ENCODE measurements at places on chromosomes 6 and 20.

DNA sequence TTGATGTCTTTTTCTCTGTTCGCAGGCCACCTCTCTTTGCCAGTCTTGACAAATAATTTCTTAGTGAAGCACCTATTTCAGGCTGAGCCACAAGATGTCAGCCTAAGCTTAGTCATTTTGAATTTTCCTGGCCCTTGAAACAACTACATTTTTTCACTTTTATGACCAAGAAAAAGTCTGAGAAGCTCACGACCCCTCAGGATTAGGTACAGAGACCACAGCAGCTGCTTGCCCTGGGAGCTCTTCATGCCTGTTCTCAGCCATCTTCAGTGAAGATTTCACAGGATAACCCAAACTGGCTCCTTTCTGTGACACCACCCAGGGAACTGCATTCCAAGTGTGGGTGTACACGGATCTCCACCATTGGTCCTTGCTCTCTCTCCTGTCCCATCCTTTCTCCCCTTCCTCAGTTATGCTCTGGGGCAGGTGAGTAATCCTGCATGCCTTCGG lies 38.4 kb upstream of the SPTLC3 start:
- DNase-seq, result peak; percentile 50

- no peak for DNase-seq
Measured at GRCh38 chr20:41176711-41177552, 39.6 kb downstream of the PLCG1 start.

DNA sequence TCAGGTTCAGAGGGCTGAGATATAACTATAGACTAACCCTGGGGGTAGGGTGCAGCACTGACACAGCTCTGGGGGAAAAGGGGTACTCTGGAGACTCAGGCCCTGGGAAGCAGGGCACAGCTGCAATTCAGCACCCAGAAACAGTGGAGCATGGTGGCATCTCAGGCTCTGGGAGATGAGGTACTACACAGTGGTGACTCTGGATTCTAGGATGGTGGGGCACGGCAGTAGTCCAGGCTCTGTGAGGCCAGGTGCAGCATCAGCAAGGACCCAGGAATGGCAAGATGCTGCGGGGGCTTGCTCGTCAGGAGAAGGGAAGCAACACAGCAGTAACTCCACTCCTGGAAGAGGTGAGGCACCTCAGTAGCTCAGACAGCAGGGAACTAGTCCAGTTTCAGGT lies 271.5 kb upstream of the MOCS1 start:
- no peak for DNase-seq

DNA sequence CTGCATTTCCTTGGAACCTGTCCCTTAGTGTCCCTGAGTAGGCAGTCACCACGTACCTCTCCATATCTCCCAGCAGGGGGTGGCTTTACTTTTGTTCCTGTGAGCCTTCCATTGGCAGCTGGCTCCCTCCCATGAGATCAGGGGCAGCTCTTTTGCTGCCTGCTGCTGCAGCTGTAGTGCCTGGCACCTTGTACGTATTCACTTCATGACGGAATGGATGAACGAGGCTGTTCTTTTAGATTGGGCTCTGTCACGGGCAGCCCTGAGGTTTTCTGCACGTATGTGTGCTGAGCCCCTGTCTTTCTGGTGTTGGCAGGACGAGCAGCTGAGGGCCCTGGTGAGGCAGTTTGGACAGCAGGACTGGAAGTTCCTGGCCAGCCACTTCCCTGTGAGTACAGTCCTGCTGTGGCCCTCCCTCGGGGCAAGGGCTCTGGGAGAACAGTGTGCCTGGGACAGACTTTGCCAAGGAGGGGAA lies 14.6 kb downstream of the MYBL2 start:
- DNase-seq, result peak; percentile 26

GRCh38 chr6:16397623-16398022 lies 159.2 kb downstream of the GMPR start:
- DNase-seq, result peak; percentile 29

- peak; percentile 87 for DNase-seq
Measured at GRCh38 chr20:50003253-50003656, 20.5 kb downstream of the SNAI1 start.

DNA sequence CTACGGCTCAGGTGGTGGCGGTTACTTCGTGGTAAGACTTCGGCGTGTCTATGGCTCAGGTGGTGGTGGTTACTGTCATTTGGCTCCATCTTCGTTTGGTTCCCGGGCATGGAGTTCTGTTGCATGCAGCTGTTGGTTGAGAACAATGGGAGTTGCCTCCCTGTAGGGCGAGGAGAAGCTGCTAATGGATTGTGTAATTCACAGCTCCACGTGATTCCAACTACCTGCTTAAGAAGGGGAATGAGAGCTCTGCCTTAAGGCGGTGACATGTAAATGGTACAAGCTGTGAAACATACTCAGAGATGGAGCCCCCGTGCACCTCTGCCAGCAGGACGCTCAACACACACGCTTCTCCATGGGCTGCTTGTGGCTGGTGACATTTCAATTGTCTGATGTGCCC lies 12.4 kb upstream of the DACT2 start:
- DNase-seq, result no peak

DNA sequence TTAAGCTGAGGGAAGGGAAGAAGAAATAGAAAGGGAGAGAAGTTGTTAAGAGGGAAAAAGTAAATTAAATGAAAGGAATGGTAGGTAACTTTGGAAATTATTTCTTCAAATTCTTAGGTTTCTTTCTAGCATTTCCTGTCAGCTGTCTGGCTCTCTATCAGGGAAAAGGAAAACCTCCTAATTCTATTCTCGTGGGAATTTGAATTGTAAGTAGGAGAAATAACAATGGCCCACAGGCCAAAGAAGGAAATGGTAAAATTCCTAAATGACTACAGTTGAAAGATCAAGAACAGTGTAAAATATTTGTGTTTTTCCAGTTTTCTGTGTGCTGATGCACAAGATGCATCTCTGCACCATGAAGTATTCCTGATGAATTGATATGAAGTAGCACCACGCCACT lies 173.0 kb downstream of the IBTK start:
- DNase-seq, result peak; percentile 24

- DNase-seq, result peak; percentile 96
Measured at GRCh38 chr6:155062866-155063341, 67.8 kb downstream of the TIAM2 start.

DNA sequence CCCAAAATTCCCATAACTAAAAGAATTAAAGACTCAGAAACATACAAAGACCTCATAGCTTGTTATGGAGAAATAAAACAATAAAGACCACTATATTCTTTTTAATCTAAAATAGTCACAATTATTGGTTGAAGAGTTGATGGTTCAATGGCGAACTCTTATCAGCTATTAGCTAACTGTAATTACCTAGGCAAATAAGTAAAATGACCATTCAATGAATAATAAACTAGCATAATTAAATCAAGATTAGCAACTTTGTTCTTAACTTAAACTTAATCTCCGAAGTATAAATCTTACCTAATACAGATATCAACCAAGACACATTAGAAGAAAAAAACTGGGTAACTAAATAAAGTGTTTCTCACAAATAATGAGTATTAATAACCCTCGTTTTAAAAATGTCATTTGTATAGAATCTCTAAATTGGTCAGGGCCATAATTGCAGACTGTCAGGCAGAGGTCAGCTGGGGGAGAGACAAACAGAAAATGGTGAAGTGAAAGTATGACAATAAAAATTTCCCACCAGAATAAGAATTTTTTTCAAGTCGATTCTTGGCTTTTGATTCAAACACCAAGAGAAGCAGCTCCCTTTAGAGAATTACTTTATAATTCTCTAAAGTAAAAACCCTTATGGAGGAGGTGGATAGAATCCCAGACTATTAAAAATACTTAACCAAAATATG lies 1.7 kb downstream of the FKBP5 start:
- DNase-seq, result no peak

- no peak for DNase-seq
Measured at GRCh38 chr6:135195041-135195440, 13.9 kb downstream of the MYB start.

DNA sequence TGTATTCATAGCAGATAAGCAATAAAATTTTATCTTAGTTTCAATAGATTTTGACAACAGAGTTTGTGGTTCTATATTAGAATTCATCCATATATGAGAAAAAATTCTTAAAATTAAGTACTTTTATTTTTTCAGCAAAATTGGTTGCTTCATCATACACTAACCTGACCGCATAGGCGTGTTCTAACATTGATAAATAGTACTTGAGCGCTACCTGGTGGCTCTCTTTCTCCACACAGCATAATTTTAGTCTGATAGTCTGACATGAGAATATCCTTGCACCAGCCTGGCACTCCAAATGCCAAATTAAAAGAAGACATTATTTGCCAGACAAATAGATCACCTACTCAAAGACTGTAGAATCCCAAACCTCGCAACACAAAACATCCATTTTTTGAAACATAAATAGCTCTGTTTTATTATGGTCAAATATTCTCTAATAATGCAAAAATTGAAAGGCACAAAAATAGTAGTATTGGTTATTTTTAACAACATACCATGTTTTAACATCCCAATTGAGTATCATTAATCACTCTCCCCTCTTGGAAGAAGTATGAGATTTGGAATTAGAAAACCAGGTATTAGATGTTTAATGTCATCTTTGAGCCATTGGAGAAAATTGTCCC lies 33.0 kb upstream of the FILIP1 start:
- peak; percentile 73 for DNase-seq

DNA sequence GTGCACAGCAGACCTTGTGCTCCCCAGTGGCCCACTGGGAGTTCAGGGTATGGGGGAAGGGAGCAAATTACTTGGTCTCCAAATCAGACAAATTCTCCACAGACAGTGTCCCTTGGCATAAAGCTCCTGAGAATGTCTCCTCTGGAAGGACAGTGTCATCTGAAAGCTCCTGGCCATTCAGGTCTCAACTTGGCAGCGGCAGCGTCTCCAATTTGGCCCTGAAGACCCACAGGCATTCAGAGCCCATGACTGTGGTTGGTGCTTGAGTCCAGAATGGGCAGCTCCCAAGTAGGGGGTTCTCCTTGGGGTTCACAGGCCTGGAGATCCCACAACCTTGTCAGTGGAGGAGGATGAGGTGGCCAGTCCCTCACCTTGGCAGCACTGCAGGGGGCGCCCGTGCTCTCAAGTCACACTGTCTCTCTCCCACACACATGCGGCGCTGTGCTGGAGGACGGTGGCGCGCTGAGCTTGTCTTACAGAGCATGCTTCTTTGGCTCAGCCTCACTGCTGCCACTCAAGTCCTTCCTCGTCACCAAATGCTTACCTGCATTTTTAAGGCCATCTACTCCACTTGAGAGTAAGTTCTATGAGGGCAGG lies 20.7 kb downstream of the DYNLRB1 start:
- DNase-seq, result peak; percentile 39
